Astrocyte (in vitro differentiated cells and primary cell): ENCODE measurements at places on chromosomes 3 and 15.

DNA sequence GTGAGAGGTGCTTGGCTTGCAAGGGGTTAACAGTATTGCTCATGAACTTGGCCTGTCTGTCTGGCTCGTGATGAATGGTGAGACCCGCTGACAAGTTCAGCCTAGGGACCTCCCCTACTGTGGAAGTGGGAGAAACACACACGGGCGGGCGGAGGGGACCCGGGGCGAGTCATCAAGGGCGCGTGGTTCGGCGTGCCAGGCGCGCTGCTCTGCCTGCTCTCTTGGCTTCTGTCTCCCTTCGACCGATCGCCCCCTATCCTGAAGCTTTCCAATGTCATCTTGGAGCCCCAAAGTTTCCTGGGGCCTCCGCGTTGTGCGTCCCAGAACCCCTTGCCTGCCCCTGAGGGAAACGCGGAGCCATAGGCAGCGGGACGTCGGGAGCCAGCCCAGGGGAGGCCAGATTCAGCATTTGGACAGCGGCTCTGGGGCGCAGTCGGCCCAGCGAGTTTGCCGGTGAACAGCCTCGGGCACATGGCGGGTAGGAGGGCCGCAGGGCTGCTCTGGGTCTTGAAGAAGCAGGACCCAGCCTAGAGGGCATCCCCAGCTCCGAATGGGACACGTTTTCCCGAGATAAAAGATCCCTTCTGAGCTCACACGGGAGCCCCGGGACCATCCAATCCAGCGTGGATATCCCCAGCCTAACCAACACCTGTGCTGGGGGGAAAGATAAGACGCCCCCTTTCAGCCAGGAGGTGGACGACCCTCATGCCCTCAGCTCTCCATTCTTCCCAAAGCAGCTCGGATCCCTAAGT lies 27.0 kb upstream of the POLG start:
- DNase-seq: peak; percentile 39

DNA sequence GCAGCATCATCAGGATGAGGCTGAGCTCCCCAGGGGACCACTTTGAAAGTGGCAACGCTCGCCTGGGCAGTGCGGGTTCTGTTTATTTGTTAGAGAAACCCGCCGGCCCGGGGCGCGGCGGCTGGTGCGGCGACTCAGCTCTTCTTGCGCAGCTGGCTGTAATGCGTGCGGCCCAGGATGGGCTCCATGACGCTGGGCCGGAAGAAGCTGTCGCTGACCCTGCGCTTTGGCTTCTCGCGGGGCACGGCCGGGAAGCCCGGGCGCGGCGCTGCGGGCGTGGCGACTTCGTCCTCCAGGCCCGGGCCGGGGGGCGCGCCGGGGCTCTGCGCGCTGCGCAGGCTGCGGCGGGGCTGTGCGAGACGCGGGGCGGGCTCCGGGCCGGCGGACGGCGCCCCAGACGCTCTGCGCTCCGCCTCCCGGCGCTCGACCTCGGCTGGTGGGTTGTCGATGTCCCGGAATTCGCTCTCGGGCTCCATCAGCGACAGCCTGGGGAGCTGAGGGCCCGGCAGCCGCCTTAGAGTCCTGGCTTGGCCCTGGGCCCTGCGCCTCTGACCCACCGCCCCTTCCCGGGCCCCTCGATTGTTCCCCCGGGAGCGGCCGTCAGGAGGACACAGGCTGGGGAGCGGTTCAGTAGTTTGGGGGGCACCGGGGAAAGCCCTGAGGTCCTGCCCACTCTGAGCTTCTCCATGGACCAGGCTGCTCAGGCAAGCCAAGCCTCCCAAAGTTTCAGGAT lies 10.3 kb upstream of the KIF7 start:
- DNase-seq: peak; percentile 58

GRCh38 chr3:160583451-160583850 lies 18.1 kb upstream of the KPNA4 start:
- DNase-seq: no peak

GRCh38 chr15:78620021-78620526 lies 722 bp downstream of the CHRNA3 start:
- DNase-seq: no peak

DNA sequence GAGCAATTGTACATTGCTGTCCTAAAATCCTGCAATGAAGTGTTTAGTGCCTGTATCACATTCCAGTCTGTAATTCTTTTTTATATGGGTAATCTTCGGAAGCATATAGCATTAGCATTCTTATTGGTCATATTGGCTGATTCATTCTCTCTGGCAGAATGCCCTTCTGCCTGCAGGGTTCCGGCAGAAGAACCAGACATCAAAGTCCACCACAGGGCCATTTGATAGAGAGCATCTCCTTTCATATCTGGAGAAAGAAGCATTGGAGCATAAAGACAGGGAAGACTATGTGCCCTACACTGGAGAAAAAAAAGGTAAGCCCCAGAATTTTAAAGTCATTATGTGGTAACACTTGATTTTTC lies 39.6 kb downstream of the TMOD3 start:
- DNase-seq: peak; percentile 84

- DNase-seq: no peak
Measured at GRCh38 chr15:98628216-98628615, 20.1 kb upstream of the IGF1R start.

- peak; percentile 57 for DNase-seq
Measured at GRCh38 chr15:77292969-77293558, 126.8 kb downstream of the PEAK1 start.

GRCh38 chr3:139448104-139448503 lies 28.2 kb downstream of the RBP2 start:
- DNase-seq: no peak

- peak; percentile 95 for DNase-seq
Measured at GRCh38 chr3:25427942-25428788, at the start of gene RARB. Gene RARB (plus strand): TSS chr3:25428263. CDS start chr3:25428732, 469 bp downstream.

- DNase-seq: no peak
Measured at GRCh38 chr3:103991-104390, 92.6 kb upstream of the CHL1 start.

DNA sequence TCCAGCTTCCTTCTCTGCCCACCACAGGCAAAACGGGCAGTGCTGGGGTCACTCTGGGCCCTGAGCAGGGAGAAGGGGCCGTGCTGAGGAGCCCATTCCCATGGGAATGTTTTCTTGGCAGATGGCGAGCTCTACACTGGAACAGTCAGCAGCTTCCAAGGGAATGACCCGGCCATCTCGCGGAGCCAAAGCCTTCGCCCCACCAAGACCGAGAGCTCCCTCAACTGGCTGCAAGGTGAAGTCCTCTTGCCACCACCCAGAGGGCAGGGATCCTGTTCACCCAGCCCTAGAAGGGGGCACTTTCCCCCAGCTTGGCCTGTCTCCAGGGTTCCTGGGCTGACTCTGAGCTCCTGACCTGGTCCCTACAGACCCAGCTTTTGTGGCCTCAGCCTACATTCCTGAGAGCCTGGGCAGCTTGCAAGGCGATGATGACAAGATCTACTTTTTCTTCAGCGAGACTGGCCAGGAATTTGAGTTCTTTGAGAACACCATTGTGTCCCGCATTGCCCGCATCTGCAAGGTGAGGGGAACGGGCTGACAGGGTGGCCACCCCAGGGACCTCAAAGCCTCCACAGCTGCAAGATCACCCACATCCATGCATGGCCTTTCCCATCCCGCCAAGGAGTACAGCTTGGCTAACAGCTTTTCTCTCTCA lies 12.4 kb downstream of the CIB1 start:
- DNase-seq: peak; percentile 61

DNA sequence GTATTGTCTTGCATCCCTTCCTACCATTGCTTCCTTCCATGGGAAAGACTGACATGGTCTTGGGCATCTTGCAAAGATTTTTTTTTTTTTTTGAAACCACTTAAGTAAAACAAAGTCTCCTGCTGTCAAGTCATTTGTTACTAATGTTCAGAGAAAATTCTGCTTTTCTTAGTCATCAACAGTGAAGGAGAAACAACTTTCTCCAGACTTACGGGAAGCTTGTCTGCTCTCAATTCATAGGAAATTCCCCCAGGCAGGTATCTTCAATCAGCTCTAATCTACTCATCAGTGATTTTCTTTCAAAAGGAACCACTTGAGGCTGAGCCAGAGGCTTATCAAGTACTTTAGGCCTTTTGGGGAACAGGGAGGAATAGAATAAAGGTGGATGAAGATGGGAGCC lies 15.9 kb upstream of the DRD3 start:
- DNase-seq: peak; percentile 42

DNA sequence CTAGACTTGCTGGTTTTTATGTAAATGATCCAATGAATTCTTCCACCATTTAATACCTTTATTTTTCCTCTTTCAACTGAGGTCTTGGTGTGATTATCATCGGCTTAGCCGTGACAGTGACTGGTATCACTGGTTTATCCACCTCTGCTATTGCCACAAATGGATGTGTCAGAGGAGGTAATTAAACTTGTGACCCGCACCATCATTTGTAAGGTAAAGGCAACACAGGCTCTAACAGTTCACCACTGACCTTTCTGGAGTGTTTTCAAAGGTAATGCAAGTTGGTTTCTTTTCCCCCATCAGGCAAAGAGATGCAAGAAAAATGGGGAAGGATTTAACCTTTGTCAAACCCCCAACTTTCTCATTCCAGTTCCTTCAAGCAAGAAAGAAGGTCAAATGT lies 19.7 kb downstream of the SLC12A1 start:
- no peak for DNase-seq
